Thoracic aorta (tissue), 2 donors: ENCODE measurements at places on chromosomes 11 and 22. TPM values are rescaled to one million over a fixed set of nuclear protein-coding genes. Genes with fewer than 3 reads are reported as not detected.

DNA sequence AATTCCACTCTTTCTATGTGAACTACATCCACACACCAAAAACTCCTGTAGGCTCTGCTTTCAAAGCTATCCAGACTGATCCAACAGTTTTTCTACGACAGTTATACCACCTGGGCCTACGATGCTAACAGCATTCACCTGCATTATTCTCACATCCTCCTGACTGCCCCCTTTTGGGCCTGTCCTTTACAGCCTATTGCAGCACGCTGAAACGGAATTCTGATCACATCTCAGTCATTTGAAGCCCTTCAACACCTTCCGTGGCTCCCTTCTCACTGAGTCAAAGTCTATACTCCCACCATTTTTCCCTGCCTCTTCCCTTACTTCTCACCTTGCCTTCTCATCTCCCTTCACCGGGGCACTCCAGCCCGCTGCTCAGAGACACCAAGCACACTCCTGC, 791.3 kb upstream of the KIRREL3 start:
- H3K4me1 ChIP-seq = no peaks in the 10 kb centered on the region
- no peak overlapping the region for H3K4me3 ChIP-seq
- no peaks in the 10 kb centered on the region for H3K36me3 ChIP-seq
- no peaks in the 10 kb centered on the region for H3K27me3 ChIP-seq
- no peak overlapping the region for H3K27ac ChIP-seq

GRCh38 chr11:85167038-85167437, 460.1 kb downstream of the DLG2 start:
- no peaks in the 10 kb centered on the region for H3K27me3 ChIP-seq
- H3K27ac ChIP-seq = no peak overlapping the region
- DNase-seq = no peak
- no peaks in the 10 kb centered on the region for H3K4me1 ChIP-seq
- no peak overlapping the region for H3K4me3 ChIP-seq
- H3K36me3 ChIP-seq = no peaks in the 10 kb centered on the region

DNA sequence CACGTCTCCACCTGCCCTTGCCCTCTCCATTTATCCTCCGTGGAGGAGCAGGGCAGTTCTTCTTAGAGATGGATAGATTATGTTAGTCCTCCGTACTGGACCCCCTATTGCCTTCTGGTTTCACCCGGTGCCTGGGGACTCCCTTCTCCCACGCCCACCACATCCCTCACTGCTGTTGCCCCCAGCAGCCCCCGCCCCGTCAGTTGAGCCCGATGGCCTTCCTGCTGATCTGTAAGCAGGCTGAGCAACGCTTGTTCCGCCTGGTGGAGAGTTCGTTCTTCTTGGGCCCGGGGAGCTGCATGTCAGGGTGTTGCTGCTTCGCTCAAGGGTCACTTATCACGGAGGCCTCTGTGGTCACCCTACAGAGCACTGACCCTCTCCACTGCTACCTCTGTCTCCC, 34.2 kb downstream of the B3GAT1 start:
- no peak overlapping the region for H3K27ac ChIP-seq
- no peaks in the 10 kb centered on the region for H3K27me3 ChIP-seq
- no peaks in the 10 kb centered on the region for H3K4me1 ChIP-seq
- no peak for DNase-seq
- H3K4me3 ChIP-seq = no peak overlapping the region
- H3K36me3 ChIP-seq = no peaks in the 10 kb centered on the region

DNA sequence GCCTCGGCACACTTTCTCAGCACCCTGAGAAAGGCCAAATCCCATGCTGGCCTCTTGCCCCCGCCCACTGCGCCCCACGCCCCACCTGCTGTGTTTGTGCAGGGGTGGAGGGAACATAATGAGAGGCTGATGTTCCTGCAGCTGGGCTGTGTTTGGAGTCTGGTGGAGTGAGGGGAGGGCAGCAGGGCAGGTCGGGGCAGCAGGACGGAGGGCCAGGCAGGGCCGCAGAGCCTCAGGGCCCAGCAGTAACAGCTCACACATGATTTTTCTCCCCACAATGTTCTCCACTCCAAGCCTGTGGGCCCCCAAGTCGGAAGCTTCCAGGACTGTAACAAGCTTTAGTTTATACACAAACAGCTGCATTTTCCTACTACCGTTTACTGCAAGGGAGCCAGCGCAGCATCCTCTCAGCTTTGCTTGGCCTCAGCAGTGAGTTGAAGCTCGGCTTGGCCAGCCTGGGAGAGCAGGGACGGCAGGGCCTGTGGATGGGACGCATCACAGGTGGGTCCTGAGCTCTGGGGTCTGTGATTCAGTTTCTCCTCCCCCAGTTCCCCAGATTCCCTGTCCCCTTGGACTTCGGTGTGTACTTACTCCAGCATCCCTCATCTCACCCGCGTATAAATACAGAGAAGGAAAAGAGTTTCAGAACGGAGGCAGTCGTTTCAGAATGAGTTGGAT, 51.0 kb downstream of the RPUSD4 start:
- H3K27ac ChIP-seq = no peak overlapping the region
- H3K4me3 ChIP-seq = no peak overlapping the region
- peaks cover 4% of the 10 kb centered on the region for H3K4me1 ChIP-seq
- no peaks in the 10 kb centered on the region for H3K36me3 ChIP-seq
- no peak for DNase-seq

- DNase-seq = no peak
These were observed 11.6 kb downstream of the HEPHL1 start for GRCh38 chr11:94032725-94033124.

DNA sequence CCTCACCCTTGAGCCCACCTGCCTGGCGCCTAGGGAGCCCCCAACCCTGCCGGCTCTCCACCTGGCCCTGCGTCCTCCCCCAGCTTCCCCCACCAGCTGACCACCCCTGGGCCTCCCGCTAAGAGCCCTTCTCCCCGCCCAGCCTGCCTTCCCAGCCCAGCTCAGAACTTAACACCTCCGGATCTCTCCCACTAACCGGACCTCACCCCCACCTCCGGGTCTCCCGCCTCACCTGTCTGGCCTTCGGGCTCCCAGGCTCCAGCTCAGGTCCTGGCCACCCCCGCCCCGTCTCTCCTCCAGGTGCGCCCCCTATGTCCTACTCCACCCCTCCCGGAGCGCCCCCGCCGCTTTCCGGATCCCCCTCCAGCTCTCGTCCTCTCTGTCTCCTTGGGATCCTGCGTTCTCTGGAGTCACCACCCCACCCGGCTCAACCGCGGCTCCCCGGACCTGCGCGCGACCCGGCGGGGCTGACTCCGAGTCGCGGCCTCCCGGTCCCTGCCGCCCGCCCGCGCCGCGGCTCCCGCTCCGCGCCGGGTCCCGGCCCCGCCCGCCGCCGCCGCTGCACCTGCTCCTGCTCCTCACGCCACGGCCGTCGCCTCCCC, at the start of gene KCNJ11:
TSS of gene KCNJ11 (minus strand) at position 51 of the 602 bp plus-strand sequence. CDS start 568 bp downstream, outside the sequence.
- H3K4me3 ChIP-seq = peak within 1 kb of the TSS; percentile 68
- H3K27ac ChIP-seq = no peak within 1 kb of the TSS
- H3K4me1 ChIP-seq = peaks cover 16% of the 10 kb centered on the region

GRCh38 chr11:116605543-116606459, 167.0 kb downstream of the BUD13 start:
- H3K36me3 ChIP-seq = no peaks in the 10 kb centered on the region
- H3K27me3 ChIP-seq = no peaks in the 10 kb centered on the region
- H3K27ac ChIP-seq = no peak overlapping the region
- H3K4me3 ChIP-seq = no peak overlapping the region
- no peak for DNase-seq
- H3K4me1 ChIP-seq = peaks cover 14% of the 10 kb centered on the region

DNA sequence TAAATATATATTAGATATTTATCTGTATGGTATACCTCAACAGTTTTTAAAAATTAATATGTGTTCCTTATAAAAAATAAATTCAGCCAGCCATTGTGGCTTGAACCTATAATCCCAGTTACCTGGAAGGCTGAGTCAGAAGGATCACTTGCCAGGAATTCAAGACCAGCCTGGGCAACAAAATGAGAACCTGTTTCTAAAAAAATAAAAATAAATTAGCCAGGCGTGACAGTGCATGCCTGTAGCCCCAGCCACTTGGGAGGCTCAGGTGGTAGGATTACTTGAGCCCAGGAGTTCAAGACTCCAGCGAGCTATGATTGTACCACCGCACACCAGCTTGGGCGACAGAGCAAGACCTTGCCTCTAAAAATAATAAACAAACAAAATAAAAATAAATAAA, 54.9 kb downstream of the PHF21A start:
- H3K4me3 ChIP-seq = no peak overlapping the region
- H3K27ac ChIP-seq = no peak overlapping the region
- no peaks in the 10 kb centered on the region for H3K4me1 ChIP-seq
- H3K27me3 ChIP-seq = no peaks in the 10 kb centered on the region
- DNase-seq = no peak

DNA sequence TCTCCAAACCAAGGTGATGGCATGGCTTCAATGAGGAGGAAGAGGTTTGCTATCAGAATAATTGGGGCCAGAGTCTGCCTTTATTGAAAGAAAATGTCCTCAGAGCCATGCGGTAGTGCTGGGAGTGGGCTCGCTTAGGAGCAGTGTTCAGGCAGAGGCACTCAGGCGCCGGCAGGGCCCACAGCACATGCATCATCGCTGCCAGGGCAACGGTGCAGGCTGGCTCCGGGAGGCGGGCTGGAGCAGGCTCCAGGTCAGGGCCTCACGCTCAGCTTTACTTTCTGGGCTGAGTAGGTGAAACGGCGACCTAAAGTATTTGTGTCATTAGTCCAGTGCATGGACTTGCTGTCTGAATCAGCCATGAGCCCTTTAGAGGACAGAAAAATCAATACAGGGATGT, 169.9 kb upstream of the CCDC90B start:
- no peak overlapping the region for H3K4me3 ChIP-seq
- no peak for DNase-seq
- no peaks in the 10 kb centered on the region for H3K4me1 ChIP-seq
- H3K36me3 ChIP-seq = no peaks in the 10 kb centered on the region
- no peaks in the 10 kb centered on the region for H3K27me3 ChIP-seq

GRCh38 chr11:114131461-114131864, 72.0 kb downstream of the ZBTB16 start:
- peak overlapping the region; percentile 55 for H3K4me3 ChIP-seq
- peaks cover 100% of the 10 kb centered on the region for H3K4me1 ChIP-seq
- peak overlapping the region; percentile 94 for H3K27ac ChIP-seq
- DNase-seq = no peak
- H3K36me3 ChIP-seq = peaks cover 14% of the 10 kb centered on the region

Gene SYT12
- total RNA-seq = 16.9 TPM

Gene PARVB
- total RNA-seq = 17.2 TPM

Gene RHOD
- 51.3 TPM for total RNA-seq
